ENCODE measurements at places on chromosomes 7 and 10. TPM values are rescaled to one million over a fixed set of nuclear protein-coding genes. Genes with fewer than 3 reads are reported as not detected.

DNA sequence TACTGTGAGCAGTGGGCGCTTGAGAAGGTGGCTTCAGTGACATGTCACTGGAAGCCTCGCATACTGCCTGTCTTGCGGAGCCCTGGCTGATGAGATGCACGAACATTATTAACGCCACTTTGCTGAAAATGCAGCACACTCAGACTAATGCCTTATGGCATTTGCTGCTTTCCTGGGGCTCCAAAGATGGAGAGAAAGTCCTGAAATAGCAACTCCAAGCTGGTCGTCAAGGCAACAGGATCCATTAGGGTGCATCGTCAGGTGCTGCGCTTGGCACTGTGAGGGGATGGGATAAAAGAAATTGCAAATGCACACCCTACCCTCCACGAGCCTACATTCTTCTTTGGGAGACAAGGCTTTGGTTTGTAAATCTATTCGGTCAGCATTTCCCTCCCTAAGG is 592.5 kb downstream of the TYW1 start:
- DNase-seq = no peak

- no peak for DNase-seq
Observed at GRCh38 chr7:4800926-4801838, 25.8 kb downstream of the AP5Z1 start.

DNA sequence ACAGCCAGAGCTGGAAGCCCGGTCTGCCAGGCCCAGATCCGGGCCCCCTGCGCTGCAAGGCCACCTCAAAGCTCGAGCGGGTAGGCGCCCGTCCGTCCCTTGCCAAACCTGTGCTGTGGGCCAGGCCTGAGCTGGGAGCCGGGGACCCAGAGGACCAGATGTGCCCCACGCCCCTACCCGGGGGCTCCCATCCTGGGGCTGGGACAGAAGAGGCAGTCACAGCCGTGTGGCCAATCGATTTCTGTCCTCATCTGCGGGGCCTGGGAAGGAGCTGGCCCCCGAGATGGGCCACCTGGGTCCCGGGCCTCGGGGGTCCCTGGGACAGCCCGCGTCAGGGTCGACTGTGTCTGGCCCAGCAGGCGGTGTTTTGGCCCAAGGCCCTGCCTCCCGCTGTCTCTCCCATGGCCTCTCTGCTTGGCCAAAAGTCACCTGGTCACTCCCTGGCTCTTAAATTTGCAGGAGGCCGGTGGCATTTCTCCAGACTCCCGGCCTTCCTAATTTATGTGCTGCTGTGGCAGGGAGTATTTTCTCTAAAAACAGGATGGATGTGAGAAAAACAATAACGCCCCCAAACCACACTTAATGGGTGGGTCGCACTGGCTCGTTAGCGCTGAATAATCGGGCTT is 63.8 kb downstream of the UNCX start:
- DNase-seq = no peak

DNA sequence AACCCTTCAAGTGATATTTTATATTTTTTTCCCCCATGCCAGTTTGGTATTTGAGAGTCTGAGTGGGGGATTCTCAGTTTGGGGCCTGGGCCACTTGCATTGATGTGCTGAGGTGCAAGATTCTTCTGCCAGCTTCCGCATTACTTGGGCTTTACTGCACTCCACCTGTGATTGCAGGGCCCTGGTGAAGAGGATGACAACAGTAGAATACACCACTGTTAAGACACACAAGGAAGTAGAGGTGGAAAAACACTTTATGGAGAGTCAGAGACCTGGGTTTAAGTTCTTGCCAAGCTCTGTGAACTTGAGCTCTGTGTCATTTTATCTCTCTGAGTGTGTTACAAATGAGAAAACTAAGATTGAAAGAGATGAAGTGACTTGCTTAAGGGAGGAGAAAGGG is 209.4 kb downstream of the LRMDA start:
- no peak for DNase-seq

The NCAPG2 gene
- total RNA-seq = 8.8 TPM

The PKD2L1 gene
- not detected for total RNA-seq

Data from natural killer cell (primary cell).